ENCODE measurements at places on chromosomes 7 and 10. TPM values are rescaled to one million over a fixed set of nuclear protein-coding genes. Genes with fewer than 3 reads are reported as not detected.

DNA sequence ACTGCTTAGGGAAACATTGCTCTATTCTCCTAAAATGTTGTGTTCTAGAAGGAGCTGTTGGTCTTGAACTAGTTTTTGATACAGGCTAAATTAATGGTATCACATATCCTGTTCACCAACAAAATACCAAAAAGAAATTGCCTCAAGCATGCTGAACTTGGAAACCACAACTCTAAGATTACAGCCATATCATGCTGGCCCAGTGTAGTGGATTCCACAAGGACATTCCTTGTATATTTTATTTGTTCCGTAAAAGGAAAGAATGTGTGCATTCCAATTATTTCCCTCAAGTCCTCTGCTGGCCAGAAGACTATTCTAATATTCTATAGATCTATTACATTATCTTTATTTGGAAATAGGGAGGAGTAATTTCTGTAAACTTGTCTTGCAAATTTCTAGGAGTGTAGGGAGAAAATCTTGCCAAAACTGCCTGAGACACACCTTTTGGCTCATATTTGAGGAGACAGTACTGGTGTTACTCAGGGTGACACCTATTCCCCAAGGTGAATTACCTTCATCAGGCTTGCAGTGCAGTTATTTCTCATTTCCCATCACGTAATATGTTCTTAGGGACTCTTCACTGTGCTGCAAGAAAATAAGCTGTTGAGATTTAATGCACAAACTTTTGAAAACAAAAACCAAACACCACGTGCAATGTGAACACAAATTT lies 1.9 kb upstream of the NEBL start:
- DNase-seq, result no peak

GRCh38 chr7:32216759-32217158 lies 146.6 kb upstream of the PDE1C start:
- no peak for DNase-seq

DNA sequence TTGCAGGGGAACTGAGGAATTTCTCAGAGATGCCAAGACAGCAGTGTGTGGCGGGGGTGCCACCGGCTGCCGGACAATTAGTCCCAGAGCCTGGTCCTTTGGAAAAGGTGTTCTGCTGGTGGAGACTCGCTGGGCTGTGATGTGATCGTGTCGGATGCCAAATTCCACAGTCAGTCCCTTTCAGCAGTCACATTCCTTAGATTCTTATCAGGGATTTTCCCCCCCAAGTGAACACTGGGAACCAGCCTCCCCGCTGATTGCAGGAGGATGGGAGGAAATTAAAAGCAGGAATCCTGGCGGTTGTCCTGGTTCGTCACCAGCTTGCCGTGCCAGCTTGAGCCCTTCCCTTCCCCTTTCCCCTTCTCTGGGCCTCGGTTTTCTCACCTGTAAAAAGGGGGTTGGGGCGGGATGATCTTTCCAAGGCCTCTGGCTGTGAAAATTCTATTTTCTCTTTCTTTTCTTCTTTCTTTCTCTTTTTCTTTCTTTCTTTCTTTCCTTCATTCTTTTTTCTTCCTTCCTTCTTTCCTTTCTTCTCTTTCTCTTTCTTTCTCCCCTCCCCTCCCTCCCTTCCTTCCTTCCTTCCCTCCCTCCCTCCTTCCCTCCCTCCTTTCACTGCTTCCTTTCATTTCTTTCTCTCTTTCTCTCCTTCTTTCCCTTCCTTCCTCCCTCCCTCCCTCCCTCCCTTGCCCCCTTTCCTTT lies 39.6 kb downstream of the COL26A1 start:
- DNase-seq, result no peak

GRCh38 chr7:5214641-5215040 lies 24.6 kb downstream of the WIPI2 start:
- DNase-seq, result no peak

DNA sequence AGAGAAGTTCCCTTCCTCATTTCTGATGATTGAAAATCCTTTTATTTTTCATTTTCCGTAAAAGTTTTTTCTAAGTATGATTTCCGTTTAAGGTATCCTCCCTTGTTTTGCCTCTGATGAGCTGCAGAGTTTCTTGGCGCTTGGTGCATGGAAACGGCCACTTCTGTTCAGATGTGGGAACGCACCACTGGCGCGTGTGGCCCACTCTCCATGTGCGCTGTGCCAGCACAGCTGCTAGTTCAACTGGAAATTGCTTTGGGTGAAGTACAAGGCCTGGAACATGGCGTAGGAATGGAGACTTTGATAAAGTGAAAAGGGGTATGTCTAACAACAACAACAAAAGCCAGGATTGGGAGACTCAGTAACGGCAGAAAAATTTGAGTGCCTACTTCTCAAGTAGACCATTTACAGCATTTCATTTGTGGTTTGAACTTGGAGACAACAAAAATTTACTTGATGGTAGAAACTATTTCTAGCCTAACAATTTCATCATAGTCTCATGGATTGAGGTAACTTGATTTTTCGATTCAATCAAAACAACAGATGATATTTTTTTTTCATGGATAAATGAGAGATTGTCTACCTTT lies 364.2 kb downstream of the SUGCT start:
- no peak for DNase-seq

KIFBP gene
- total RNA-seq, result 46.1 TPM

TMEM273 gene
- 1.3 TPM for total RNA-seq

Measured in pulmonary artery endothelial cell (primary cell).